Stomach (tissue), 19 donors: ENCODE measurements at places on chromosomes 16 and 17.

DNA sequence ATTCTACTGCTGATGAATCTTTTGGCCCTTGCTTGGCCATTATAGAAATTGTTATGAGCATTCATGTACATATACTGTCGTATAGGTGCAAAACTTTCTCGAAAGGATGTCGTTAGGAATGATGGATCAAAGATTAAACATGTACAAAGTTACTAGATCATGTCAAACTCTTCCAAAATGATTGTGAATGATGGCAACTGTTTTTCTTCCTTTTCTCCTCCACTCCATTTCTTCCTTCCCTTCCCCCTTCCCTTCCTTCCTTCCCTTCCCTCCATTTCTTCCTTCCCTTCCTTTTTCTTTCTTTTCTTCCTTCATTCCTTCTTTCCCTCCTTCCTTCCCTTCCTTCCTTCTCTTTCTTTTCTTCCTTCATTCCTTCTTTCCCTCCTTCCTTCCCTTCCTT is 973.9 kb downstream of the CDH11 start:
- DNase-seq, result no peak

DNA sequence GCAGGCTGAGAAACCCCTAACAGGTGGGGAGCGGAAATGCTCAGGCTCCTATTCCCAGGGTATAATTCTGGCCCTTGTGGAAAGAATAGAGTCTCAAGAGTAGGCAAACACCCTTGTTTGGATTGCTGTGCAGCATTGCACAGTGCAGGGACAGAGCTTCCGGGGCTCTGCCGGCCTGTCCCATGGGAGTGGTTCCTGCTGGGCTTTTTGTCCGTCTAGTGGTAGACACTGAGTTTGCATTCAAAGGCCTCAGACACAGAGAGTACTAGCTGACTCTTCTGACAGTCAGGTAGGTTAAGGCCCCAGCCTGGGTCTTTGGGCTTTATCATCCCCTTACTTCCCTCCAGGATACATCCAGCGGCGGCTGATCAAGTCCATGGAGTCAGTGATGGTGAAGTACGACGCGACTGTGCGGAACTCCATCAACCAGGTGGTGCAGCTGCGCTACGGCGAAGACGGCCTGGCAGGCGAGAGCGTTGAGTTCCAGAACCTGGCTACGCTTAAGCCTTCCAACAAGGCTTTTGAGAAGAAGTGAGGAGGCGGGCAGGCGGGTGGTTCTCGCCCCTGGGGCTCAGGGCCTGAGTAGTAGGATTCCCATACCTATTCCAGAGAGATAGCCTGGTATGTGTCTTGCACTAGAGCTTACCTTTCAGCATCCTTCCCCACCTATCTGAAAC is 18.1 kb downstream of the POLR2A start:
- no peak for DNase-seq

GRCh38 chr17:9181640-9182039 is 160.3 kb downstream of the NTN1 start:
- no peak for DNase-seq

DNA sequence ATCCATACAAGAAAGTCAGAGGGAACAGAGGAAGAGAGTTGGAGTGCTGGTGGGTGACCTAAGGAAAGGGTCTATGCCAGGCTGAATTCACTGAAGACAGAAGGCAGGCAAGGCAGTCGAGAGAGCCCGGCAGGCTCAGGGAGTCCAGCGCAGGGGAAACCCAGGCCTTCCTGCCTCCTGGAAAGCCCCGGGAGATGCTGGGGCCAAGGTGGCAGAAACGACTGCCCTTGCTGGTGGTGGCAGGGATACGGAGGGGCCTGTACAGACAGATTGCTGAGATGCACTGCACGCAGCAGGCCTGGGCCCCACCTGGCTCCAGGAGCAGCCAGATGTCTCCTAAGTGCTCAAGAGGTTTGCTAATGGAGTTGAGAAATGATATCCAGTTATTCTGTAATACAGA is 59.8 kb downstream of the GTF3C1 start:
- DNase-seq, result no peak

DNA sequence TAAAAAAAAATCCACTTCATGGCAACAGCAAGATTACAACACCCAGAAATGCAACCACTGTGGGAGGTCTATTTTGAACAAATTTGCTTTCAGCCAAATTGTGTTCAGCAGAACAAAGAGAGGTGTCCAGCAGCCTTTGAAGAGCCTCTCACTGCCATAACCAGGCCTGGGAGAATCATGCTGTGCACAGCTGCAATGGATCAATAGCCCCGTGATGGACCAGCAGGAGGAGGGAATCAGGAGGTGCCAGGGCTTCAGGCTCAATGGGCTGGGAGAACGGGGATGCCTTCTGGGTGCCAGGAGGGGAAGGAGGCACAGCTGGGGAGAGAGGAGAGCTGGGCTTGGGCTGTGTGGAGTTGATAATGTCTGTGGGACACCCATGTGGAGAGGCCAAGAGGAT is 366.2 kb upstream of the EEF2KMT start:
- no peak for DNase-seq
